Uterus (tissue), 4 donors: ENCODE measurements at places on chromosomes 1 and 21. TPM values are rescaled to one million over a fixed set of nuclear protein-coding genes. Genes with fewer than 3 reads are reported as not detected.

Gene NBPF6
- total RNA-seq = not detected

Gene FMOD
- 93.3 TPM for total RNA-seq

- no peak for DNase-seq
These were observed 238.6 kb downstream of the TRABD2B start for GRCh38 chr1:47758341-47759250.

Gene MFAP2
- 22.3 TPM for total RNA-seq

DNA sequence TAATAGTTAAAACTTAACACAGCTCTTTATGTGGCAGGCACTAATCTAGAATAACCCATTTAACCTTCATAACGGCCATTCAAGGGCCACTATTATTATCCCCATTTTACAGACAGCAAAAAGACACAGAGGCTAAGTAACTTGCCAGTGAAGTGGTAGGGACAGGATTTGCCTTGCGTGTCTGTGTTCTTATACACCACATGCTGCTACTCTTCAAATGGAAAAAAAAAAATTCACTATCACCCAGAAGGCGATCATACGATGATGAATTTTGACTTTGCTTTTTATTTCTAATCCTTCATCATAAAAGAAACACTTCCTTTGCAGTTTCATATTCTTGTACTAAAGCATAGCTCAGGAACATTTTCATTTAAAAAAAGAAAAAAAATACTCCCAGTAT, 65.5 kb downstream of the RERE start:
- no peak for DNase-seq

DNA sequence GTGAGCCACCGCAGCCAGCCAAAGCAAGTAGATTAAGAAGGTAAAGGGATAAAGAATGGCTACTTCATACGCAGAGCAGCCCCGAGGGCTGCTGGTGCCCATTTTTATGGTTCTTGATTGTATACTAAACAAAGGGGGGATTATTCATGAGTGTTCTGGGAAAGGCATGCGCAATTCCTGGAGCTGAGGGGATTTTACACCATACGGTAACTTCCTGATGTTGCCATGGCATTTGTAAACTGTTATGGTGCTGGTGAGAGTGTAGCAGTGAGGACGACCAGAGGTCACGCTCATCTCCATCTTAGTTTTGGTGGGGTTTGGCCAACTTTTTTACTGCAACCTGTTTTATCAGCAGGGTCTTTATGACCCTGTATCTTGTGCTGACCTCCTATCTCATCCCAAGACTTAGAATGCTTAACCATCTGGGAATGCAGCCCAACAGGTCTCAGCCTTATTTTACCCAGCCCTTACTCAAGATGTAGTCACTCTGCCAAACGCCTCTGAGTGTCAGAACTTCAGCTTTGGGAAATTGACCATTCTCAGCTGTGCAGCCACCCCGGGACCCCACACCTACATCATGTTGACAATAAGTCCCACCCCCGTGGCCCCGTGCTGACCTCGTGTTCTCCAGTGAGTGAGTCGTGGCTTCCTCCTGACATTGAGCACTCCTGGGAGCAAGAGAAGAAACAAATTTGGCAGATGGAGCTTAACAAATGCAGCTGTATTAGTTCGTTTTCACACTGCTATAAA, 149.4 kb upstream of the COL6A1 start:
- DNase-seq = peak; percentile 81

GRCh38 chr1:81760477-81761097, 40.1 kb upstream of the ADGRL2 start:
- no peak for DNase-seq

GRCh38 chr21:38134084-38134873, 122.5 kb upstream of the KCNJ15 start:
- no peak for DNase-seq

Gene GMEB1
- 37.4 TPM for total RNA-seq

DNA sequence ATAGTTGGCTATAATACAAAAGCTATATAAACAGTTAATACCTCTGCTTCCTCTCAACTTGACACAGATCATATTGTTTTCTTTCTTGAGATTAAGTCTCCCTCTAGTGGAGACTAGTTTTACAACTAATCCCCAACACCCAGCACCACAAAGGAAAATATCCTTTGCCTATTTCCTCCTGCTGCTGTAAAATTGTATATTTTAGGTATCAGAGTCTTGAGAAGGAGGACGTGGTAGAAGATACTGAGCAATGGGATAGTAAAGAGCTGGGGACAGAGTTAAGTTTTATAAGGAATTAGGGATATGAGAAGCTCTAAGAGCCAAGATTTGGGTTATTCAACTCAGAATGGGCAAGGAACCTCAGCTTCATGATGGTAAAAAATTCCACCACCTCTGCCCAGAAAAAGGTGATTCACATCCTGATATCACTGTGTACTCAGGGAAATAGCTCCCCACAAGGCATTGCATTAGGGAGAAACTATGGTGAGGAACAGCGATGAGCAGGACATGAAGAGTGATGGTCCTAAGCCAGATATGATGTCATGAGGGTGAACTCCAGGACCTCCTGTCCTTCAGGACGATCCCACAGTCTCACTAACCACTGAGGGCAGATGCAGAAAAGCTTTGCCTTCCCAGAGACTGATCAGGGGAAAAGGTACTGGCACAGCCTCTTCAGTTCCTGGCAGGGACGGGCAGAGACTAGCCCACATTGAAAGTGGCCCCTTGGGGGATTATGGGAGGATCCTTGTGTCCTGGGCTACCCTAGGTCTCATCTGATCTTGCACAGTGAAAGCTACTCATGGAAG, 14.7 kb upstream of the CFAP126 start:
- DNase-seq = no peak

GRCh38 chr1:6991266-6991665, 206.0 kb downstream of the CAMTA1 start:
- no peak for DNase-seq

DNA sequence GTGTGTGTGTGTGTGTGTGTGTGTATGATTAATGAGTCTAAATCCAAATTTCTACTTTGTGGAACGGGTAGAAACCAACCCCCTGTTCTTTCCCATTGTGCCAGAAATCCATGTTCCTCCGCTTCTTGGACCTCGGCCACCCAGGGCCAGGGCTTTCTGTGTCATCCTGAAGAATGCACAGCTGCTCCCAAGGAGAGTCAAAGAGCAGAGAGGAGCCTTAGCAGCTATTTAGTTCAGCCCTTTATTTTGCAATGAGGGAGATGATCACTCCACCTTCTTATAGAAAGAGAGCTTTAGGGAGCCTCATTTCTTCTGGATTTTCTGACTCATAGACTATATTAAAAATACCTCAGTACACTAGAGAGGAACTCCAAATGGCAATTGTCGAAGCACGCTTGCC, 489.3 kb upstream of the VAMP3 start:
- DNase-seq = no peak

DNA sequence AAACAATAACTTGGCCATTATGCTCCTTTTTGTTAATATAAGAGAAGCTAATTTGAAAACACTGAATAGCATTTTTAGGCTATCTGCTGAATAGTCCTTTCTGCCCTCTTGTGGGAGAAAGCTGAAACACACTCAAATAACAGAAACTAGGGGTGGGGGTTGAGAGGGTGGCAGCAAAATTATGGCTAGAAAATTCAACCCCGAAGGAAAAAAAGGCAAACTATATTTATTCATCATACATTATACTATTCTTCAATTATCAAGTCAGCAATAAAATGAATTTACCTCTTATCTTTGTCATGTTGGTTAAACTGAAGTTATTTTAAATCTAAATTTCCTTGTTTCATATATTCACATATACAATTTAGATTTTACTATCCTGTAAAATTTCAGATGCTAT, 255.9 kb downstream of the FAF1 start:
- DNase-seq = no peak

DNA sequence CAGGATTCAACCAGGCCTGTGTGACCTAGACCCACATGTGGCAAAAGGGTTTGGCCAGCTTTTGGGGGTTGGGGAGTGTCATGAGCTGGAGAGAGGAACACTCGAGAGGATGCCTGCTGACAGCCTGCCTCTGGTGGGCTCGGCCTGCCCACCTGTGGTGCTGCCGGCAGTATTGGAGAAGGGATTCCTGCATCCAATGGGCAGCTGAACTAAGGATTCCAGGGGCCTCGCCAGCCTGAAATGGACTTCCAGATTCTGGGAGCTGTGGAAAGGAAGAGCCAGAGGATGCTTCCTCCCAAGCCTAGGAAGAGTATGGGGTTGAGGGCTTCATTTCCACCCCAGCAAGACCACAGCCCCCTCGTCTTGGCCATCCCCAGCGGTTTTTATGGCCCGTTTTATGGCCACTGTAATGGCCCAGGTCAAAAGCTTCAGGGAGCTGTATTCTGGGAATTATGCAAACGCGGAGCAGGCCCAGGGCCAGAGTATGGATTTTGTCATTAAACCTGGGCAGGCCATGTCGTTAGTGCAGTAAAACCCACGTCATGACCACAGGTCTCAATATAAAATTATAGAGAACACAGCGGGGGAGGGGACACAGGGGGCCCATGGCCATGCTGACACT, 63.6 kb downstream of the TMEM53 start:
- no peak for DNase-seq

Gene NES
- total RNA-seq = 9.7 TPM

DNA sequence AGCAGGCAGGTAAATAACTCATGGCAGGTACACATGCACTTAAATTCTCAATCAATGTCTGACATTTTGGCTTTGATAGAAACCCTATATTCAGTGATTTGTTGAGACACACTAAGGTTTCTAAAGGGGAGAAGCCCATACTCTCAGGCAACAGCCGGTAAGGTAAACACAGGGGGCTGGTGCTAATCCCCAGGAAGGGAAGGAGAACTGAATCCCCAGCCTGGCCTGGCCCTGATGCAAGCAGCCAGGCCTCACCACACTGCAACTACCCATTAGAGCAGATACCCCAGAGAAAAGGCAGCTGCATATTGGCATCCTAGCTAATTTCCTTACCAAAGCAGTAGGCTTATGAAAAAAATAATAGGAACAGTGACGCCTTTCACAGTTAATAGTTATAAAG, 116.5 kb upstream of the LRRC7 start:
- no peak for DNase-seq

- DNase-seq = no peak
These were observed 10.1 kb downstream of the AHCYL1 start for GRCh38 chr1:109994654-109995053.

GRCh38 chr1:152347116-152347728, 12.6 kb downstream of the FLG2 start:
- no peak for DNase-seq
